ENCODE measurements at places on chromosomes 2 and 18.
A peak's percentile ranks its signal among the peaks of the same experiment; 100 is the strongest.

DNA sequence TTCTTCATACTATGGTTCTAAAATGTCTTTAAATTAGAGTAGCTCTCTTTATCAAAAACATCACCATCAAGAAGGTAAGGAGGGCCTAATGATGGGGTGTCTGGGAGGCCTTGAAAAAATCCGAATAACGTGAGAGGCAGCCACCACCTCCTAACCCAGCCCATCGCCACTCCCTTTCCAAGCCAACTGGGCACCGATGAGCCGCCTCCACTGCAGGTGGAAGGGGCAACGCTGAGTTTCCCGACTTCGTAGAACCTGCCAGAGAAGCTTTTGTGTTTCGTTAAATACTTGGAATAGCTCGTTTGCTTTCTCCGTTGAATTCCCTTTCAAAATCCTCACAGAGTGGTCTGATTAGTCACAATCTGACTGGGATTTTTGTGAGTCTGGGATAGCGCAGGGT lies 22.0 kb upstream of the RPL31 start:
- no peak for DNase-seq

DNA sequence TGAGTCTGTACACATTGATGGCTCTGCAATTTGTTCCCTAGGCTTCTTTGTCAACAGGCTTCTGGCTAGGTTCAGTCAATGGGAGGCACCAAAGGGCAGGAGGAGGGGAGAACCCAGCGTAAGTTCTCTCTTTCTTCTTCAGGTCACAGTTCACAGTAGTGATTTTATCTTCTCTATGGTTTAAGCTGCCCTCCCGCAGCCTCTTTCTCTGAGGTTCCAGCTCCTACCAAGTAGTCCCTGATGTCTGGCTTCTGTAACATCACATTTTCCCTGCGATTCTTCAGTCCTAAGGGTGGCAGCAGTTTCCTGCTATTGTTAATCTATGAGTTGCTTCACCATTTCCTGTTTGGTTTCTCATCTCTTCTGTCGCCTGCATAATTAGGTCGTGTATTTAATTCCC lies 107.4 kb downstream of the CPO start:
- DNase-seq, result peak; percentile 20

DNA sequence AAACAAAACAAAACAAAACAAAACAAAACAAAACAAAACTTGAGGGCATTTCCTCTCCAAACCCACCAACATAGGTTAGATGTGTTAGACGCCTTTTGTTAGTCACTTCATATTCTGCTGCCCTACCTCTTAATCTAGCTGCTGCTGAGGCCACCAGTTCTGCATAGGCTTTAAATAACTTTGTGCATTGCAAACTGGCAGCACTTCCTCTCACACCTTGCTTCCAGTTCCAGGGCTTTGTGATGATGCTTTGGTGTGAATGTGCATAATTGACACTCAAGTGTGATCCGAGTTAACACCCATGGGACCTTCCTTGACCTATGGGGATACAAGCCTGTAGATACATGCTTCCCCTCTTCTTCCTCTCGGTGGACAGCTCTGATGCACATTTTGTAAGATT lies 2.3 kb upstream of the SERPINB11 start:
- no peak for DNase-seq

- peak; percentile 68 for DNase-seq
Observed at GRCh38 chr2:12119841-12120240, 373.4 kb downstream of the LPIN1 start.

DNA sequence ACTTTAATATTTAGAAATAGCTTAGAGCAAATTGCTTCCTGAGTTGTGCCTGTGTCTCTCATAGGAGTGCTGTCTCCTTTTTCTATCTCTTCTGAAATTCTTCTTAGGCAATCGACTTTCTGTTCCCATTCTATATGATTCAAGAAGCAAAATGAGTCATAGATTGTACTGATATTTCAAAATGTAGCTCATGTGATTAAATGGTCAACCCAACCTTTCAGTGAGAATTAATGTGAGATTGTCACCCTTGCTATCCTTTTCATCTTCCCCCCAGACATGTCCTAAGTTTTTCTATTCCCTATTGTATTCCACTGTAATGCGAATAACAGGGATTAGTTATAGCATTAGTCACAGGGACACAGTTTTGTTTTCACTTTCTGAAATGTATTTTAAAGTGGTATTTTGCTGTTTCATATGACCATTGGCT lies 413.6 kb downstream of the THSD7B start:
- DNase-seq, result peak; percentile 63

GRCh38 chr2:95075440-95076132 lies 46.0 kb downstream of the MRPS5 start:
- DNase-seq, result no peak

DNA sequence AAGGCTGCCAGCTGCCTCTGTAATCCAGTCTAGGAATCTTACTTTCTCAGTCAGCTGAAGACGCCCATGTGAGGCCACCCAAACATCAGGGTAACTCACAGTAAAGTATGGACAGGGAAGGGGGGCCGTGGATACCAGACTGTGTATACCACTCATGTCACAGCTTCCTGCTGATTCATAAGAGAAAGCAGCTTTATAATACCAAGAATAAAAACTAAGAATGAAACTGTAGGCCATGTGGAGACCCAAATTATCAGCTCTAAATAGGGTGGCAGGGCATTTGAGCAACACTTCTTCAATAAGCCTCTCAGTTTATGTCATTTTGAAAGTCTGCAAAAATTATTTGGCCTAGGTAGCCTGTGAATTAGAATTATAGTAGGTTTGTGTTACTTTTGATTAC lies 115.0 kb upstream of the CDCA7 start:
- no peak for DNase-seq

DNA sequence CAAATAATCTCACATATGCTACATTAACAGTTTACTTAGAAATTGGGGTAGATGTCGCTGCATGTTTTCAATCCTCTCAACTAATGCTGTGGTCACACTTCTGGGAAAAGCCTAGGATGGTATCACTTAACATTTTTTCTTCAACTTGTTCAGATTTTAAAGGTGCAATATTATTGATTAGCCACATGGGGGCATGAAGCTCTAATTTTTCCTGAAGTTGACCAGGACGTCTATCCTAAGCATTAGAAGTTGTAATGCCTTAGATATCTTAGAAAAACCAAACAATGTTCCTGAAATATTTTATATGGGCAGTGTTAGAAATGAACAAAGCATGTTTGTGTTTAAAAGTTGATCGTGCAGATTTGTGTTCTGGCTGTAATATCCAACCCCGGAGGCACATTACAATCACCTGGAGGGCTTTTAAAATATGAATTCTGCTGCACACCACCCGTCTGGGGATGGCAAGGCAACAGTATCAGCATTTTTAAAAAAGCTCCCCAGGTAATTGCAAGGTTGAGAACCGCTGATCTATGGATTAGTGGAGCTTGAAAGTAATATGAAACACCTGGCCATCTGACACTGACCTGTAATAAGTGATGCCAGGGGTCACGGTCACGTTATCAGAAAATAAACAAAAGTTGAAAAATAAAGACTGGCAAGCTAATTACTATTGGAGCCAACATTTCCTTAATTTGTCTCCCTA lies 100.5 kb upstream of the LMAN1 start:
- DNase-seq, result no peak

DNA sequence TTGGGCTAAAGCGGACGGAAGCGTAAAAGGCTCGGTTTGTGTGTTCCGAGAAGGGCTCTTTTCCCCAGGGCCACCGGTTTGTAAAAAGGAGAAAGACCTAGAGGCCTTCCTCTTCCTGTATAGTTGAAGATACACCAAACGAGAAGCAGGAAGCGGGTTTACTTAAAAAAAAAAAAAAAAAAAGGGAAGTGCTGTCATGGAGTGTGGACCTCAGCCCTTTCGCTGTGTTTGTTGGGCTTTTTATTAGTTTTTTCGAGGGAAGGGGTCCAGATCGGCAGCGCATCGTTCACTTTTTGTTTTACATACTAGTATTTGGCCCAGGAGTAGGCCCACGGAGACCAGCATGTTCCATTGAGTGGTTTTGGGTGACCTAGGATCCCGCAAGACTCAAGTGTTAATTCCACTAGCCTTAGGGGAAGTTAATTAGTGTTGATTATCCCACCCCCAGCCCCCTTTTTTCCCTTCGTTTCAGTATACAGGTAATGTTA lies 676 bp downstream of the ACTR2 start:
- no peak for DNase-seq

DNA sequence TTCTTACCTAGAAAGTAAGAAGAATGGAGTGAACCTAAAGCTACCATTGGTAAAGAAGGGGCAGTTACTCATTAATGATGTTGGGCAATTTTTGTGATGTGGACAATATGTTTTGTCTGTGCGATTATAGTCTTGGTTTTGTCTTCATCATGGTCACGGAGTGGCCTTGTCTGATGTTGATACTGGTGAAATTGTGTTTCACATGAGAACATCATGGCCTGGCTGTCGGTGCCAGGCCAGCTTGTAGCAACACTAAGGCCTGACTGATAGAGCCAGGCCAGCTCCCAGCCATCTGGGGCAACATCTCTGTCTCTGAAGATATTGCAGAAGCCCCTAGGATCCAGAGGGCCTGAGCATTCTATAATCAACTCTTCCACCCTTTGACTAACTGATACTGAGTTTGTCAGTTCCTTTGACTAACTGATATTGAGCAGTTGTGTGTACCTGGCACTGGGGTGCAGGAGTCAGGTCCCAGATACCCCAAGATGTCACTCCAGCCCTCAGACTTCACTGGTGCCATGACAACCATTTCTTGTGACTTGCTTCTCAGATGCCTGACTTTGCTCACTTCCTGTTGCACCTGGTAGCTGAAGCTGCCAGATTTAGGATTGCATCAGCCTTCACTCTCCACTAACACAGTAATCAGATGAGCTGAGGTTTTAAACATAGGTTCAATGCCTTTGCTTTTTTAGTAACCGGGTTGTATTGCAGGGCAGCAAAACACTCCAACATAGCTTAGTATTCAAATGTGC lies 62.5 kb downstream of the RPIA start:
- no peak for DNase-seq

GRCh38 chr18:79760881-79761280 lies 36.9 kb upstream of the KCNG2 start:
- DNase-seq, result no peak

DNA sequence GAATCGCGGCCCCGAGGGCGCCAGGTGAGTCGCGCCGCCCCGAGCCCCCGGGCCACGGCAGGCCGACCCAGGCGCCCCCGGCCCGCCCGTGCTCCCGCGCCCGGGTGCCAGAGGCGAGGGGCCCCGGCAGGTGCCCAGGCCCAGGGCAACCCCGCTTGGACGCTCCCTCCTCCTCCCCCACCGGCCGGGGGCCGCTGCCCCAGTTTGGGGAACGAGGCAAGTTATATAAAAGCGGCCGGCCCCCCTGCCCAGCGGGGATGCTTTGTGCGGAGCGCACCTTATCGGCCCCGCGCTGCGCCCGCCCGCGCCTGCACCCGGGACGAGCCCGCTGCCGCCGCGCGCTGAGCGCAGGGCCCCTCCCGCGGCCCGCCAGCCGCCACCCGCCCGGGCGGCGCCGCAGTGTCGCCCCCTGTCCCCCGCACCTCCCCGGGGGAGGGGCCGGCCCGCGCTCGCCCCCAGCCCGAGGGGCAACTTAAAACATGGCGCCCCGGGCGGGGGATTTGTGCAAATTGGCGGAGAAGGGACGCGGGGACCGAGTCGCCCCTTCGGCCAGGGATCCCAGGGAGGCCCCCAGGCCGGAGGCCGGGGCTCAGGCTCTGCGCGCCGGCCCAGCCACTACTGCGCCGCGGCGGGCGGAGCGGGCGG lies 639 bp downstream of the EPB41L3 start:
- no peak for DNase-seq

- no peak for DNase-seq
Observed at GRCh38 chr2:65799141-65799854, 366.9 kb upstream of the SPRED2 start.

- DNase-seq, result no peak
Observed at GRCh38 chr2:95269036-95269680, 5.1 kb upstream of the PROM2 start.

GRCh38 chr18:8174771-8175170 lies 434.5 kb upstream of the RAB12 start:
- no peak for DNase-seq

- no peak for DNase-seq
Observed at GRCh38 chr18:10482985-10483949, 28.8 kb downstream of the APCDD1 start.

GRCh38 chr2:55419233-55419678 lies 400 bp downstream of the CCDC88A start:
- no peak for DNase-seq

DNA sequence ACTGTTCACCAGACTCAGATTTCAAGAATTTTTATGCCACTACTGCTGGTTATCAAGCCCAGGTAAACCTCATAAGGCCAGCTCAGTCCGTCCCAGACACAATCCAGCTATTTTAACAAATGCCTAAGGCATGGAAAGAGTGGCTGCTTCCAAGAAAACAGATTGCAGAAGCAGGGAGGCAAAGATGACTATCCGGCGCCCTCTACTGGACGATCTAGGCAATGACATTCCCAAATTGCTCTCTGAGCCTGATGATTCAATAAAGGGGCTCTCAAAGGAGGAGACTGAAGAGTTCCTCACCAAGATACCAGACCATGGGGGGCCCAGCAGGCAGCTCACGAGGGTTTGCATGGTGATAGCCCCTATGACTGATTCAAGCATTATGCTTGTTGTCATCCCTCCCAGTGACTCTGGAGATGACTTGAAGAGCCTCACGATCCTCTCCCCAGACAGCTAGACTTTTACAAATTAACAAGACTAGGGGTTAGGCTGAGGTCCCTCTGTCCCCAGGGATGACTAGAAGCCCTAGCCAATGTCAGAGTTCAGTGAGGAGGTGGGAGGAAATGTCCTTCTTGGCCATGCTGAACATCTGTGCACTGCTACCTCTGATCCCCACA lies 25.0 kb downstream of the SERPINB8 start:
- no peak for DNase-seq

- peak; percentile 46 for DNase-seq
Observed at GRCh38 chr2:62550461-62550860, 44.5 kb upstream of the TMEM17 start.

- DNase-seq, result no peak
Observed at GRCh38 chr18:72206814-72207213, 337.3 kb downstream of the CBLN2 start.

DNA sequence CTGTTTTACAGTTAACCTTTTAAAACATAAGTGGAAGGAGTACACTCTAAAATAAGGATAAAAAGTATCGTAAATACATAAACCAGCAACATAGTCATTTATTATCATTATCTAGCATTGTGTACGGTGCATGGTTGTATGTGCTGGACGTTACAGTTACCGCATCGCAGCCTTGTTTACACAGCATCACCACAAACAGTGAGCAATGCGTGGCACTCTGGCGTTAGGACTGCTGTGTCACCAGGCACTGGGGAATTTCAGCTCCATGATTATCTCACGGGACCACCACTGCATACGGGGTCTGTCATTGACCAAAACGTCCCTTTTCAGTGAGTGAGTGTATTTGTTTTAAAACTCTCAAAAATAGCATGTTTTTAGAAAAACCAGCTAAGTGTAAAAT lies 103.0 kb upstream of the SNTG2 start:
- DNase-seq, result no peak

DNA sequence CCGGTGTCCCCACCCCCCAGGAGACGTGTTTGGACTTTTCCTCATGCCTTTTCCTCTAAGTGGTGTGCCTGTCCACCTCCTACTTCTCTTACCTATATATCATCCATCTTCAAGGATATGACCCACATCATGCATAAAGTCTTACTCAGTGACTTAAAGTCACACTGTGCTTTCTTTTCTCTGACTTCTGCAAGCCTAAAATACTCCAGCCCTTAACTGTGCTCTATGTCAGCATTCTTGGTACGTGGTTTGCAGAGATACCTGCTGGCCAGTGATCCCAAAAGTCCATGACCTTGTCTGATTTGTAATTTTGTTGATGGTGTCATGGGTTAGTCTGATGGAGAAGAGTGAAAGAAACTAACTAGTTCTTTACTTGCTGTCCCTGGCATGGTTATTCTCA lies 393.6 kb upstream of the NRP2 start:
- DNase-seq, result no peak

- DNase-seq, result no peak
Observed at GRCh38 chr2:207469943-207470729, 59.6 kb upstream of the CREB1 start.

- no peak for DNase-seq
Observed at GRCh38 chr2:18903750-18904149, 314.4 kb upstream of the NT5C1B start.

Measured in HS-5 (cell line).